Stimulated activated CD8-positive, alpha-beta memory T cell treated with anti-CD3 and anti-CD28 coated beads, Interleukin-12 subunit alpha, Interleukin-12 subunit beta, amount 100 ng/mL, for 1 hour (primary cell): ENCODE measurements at places on chromosomes 1 and 21.

- DNase-seq: no peak
These were observed 112.8 kb downstream of the PRRX1 start for GRCh38 chr1:170776777-170777176.

- no peak for DNase-seq
These were observed 180.4 kb upstream of the KLHDC7A start for GRCh38 chr1:18300376-18300775.

DNA sequence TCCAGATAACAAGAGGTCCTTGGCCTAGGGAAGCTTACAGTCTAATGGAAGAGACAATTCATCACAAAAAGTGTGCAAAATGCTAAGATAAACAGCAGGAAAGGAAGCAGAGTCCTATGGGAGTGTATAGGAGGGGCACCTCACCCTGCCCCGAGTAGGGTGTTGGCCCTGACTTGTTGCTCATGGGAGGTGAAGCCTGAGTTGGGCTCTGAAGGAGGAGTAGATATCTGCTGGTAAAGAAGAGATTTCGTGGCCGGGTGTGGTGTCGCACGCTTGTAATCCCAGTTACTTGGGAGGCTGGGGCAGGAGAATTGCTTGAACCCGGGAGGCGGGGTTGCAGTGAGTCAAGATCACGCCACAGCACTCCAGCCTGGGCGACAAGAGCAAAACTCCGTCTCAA lies 18.6 kb upstream of the GPR37L1 start:
- DNase-seq: no peak

DNA sequence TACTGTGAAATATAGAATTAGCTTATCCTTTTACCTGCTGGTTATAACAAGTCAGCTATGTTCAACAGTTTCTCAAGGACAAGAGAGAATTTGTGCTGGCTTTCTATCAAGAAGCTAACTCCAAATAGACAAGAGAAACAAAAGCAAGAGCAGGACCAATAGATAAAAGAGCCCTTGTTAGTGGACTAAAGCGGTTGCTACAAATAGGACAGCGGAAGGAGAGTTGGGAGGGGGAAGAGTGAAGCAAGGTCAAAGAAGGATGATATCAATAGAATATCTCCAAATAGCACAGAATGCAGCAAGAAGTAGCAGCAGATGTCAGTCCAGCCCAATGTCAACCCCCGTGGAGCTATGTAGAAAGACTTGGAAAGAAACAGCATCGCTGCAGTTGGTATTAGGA lies 53.0 kb upstream of the AKT3 start:
- no peak for DNase-seq

GRCh38 chr1:115771094-115771846 lies 2.8 kb upstream of the CASQ2 start:
- no peak for DNase-seq

DNA sequence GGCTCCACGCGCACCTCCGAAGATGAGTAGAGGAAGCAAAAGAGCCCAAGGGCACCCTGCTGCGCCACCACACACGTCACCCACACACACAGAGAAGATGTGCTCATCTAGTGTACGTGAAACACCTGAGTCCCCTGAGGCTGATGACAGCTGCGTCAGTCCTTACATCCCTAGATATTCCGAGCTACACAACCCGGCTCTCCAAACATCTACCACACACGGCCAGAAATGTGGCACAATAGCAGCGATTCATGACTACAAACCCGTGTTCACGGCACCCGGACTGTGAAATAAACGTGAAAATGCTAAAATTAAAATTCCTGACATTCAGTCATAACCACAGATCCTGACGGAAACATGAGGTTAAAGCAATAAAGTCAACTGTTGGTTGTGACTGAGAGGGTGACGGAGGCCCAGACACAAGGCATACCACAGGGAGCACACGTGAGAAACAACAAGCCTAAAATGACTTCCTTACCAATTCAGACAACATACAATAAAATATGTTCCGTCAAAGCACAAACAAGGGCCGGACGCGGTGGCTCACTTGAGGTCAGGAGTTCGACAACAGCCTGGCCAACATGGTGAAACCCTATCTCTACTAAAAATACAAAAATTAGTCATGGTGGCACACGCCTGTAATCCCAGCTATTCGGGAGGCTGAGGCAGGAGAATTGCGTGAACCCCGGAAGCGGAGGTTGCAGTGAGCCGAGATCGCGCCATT lies 7.3 kb downstream of the SSU72 start:
- DNase-seq: no peak

DNA sequence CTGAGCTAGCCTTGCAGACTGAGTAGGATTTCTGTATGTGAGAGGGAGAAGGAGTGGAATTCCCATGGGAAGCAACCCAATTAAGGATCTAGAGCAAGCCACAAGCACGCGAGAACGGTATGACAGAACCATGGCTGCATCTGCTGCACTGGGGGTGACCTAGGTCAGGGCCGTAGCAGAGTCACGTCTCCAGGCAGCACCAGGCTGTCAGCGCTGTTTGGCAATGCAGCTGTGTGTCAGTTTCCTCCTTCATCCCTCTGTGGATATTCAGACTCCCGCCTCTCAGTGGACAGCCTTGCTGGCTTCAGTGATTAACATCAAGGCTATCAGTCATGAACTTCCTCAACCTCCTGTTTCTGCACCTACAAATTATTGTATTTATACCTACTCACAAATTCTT lies 118.1 kb upstream of the PPP2R5A start:
- DNase-seq: no peak

DNA sequence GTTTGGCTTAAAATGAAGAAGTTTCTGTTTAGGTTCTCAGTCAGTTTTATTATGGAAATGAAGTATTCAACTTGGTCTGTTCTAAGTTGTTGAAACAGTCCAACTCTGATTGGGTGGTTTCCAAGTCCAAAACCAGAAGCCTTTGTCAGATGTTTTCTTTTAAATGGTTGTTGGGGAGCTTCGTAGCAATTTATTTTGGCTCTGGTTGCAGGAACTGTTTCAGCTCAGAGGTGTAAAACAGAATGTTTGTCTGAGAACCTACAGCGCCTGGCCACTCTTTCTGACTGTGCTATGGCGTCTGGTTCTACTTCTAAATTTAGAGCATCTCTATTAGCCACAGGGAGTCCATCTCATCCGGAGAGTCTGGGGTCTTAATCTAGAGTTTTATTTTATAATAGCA lies 582.6 kb upstream of the TMPRSS15 start:
- DNase-seq: no peak

DNA sequence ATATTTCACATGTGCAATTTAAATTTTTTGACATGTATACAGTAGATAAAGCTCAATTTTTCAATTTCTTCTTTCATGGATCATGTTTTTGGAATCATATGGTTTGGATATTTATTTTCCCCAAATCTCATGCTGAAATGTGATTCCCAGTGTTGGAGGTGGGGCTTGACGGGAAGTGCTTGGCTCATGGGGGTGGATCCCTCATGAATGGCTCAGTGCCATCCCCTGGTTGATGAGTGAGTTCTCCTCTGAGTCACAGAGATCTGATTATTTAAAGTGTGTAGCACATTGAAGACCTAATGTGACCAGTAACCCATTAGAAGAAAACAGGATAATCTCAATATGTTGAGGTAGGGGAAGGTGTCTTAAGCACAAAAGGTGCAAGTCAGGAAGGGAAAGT lies 9.1 kb upstream of the IFI16 start:
- no peak for DNase-seq

GRCh38 chr1:200634261-200635122 lies 13.9 kb upstream of the KIF14 start:
- DNase-seq: no peak

- no peak for DNase-seq
These were observed 46.8 kb downstream of the MACO1 start for GRCh38 chr1:25477448-25478034.

- no peak for DNase-seq
These were observed 52.8 kb downstream of the PTGER3 start for GRCh38 chr1:70994753-70995268.

GRCh38 chr1:10775763-10776162 lies 20.7 kb downstream of the CASZ1 start:
- DNase-seq: no peak

- DNase-seq: no peak
These were observed 102.1 kb downstream of the SLC30A10 start for GRCh38 chr1:219826290-219826689.

GRCh38 chr1:184194236-184194635 lies 142.7 kb downstream of the TSEN15 start:
- DNase-seq: no peak

DNA sequence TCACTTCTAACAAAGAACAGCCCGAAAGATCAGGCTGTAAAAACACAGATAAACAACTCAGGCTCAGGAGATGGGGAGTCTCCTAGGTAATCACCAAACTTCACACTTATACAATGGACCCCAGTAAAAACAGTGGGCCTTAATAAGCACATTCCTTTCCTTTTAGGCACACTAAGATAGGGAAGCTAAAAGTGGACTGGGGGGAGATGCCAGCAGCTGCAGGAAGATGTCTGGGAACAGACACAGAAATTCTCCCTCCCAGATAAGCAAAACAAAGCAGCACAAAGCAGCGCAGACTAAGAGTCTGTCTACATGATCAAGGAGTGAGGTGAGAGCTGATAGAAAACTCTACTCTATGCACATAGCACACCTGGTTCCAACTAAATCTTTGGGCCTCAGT lies 29.0 kb upstream of the CTBS start:
- no peak for DNase-seq

DNA sequence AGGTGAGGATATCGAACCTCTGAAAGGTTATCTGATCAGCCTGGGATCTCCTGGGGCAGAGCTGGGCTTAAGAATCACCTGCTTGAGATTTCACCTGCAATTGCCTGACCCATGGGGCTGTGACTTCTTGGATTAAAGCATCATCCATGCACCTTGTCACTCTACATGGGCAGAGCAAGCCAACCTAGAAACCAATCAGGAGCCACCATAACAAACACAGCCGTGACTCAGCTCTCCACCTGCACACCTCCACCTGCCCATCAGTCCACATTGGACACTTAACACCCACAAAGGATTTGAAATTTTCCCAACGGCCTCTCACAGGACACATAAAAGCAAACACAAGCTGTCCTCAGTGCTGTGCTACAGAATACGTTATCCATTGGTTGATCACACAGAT lies 35.1 kb upstream of the ETS2 start:
- DNase-seq: no peak

GRCh38 chr1:8985915-8986813 lies 40.1 kb downstream of the SLC2A7 start:
- DNase-seq: no peak

GRCh38 chr1:224785040-224785328 lies 144.5 kb upstream of the DNAH14 start:
- DNase-seq: no peak

DNA sequence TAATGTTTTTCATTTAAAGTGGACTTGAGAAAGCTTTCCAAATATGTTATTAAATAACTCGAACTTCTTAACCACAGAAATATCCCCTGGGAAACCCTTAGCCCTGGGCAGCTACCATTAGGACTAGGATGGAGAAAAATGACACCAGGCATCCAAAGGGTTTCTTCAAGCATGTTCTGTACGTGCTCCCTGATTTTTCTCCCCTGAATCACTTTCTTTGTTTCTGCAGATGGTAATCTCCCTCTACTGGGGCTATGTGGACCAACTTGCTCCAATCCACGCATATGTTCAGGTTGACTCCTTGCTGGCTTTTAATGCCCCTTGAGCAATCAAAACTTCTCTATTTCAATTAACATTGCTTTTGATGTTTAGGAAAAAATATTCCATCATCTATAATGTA lies 312.7 kb upstream of the C1orf87 start:
- DNase-seq: no peak

- DNase-seq: no peak
These were observed 743 bp downstream of the PHF13 start for GRCh38 chr1:6614019-6614928.

- no peak for DNase-seq
These were observed 2.2 kb upstream of the G0S2 start for GRCh38 chr1:209672705-209673630.

GRCh38 chr1:63466759-63467158 lies 56.3 kb downstream of the ITGB3BP start:
- no peak for DNase-seq

DNA sequence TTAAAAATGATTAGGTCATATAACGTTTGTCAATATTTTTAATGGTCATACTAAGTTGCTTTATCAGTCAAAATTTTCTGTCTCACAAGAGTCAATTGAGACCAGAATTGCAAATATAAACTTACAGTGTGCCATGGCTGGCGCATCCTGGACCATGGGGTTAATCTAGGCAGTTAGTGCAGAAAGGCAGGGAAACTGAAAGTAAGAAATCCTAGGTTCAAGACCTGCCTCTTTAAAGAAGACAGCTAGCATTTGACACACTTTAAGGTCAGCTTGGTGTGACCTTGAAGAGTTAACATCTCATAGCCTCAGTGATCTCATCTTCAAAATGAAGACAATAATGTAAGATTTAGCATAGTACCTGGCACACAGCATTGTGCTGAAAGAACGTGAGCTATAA lies 210.0 kb upstream of the DAB1 start:
- no peak for DNase-seq

DNA sequence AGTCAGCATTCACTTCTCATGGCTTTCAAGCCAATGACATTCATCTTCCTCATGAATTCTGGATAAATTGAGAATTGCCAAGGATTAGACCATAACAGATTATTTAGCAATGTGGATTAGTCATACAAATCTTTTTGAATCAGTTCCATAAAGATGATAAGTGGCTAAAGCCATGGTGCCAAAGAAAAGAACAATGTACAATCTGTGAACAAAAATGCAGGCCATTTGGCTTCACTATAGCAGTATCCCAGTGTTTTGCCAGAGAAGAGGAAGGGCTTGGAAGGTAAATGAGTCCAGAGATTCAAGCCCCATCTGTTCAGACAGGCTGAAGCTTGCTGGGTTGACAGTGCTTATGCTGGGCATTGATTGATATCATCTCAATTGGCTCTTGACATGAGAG lies 376.4 kb upstream of the LRRC7 start:
- no peak for DNase-seq

DNA sequence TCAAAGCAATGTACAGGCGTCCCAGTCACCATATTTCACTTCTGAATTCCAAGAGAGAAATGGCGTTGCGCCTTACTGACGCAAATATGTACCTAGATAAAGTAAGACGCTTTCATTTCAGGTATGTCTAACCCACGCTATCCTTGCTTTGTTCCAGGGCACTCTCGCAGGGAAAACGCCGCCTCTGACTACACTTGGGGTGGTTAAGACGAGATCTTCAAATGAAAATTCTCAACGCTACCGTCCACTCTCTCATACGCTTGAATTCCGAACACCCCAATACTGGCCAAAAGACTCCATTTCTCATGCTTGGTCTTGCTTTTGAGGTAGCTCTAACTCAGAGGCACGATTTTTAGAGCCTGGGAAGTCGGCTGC lies 736 bp upstream of the ZMPSTE24 start:
- no peak for DNase-seq

DNA sequence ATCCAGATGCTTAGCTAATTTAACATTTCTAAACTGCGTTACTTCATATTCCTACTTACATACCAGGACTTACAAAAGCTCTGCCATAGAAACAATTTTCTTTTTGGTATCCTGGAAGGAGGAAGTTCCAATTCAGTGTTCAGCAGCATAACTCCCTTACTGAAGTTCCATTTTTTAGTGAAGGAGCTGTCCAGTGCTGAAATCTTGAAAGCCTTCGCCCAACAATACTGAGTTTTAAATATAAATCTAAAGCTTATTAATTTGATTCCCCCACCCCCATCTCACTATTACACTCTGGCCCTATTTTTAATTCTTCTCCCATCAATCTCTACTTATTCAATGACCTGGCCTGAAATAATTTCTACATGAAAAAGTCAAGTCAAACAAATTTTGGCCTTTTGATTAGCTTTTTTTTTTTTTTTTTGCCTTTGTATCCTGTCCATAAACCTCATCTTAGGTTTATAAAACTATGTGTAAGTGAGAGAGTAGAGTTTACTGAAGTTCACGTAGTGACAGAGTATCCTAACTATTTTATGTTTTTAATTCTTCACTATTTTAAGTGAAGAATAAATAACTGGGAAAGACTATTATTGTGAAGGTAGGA lies 323.0 kb upstream of the PLD5 start:
- DNase-seq: no peak
